ENCODE measurements at places on chromosomes 5 and 9. TPM values are rescaled to one million over a fixed set of nuclear protein-coding genes. Genes with fewer than 3 reads are reported as not detected.
A peak's percentile ranks its signal among the peaks of the same experiment; 100 is the strongest.

ADRB2 gene
- 0.16 TPM for total RNA-seq

TAF11L14 gene
- total RNA-seq: not detected

GRCh38 chr5:35172533-35172932, 57.8 kb downstream of the PRLR start:
- no peak for DNase-seq

GRCh38 chr9:89475891-89476440, 21.9 kb downstream of the SEMA4D start:
- no peak for DNase-seq

DNA sequence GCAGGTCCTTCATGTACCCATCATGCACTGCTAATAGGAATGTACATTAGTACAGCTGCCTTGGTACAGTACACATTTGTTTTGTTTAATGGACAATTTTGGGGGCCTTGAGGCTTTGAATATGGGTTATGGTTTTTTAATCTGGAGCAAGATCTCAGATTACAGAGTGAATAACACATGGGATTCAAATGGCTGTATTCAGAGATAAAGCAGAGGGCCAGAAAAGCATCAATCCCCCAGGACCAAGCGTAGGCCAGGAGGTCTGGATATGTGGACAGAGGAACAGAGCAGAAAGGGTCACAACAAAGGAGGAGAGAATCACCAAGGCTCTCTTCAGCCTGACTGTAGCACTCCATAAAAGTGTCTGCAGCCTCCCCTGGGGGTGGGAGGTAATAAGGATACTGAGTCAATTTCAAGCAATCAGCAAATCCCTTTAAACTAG, 47.7 kb upstream of the STK32A start:
- no peak for DNase-seq

DNA sequence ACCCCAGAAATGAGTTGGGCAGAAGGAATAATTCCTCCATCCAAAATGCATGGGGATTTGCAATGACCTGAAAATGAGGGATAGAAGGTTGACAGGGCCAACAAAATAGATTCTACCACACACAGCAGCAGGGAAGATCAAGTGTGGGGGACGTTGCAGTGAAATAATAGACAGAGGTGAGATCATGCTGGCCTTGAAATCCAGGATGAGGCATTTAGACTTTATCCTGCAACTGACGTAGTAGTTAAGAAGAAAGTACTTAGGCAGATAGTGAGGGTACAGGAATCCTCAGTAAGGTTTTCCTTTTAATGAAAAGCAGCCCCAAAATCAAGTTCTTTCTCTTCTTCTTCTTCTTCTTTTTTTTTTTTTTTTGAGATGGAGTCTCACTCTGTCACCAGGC, 31.6 kb upstream of the TGFBR1 start:
- no peak for DNase-seq

GRCh38 chr5:93674866-93675459, 66.4 kb downstream of the POU5F2 start:
- DNase-seq: no peak

- DNase-seq: no peak
Measured at GRCh38 chr5:179606071-179606909, 17.2 kb downstream of the HNRNPH1 start.

- DNase-seq: no peak
Measured at GRCh38 chr5:138489683-138490061, 24.4 kb downstream of the EGR1 start.

NCS1 gene
- 10.7 TPM for total RNA-seq

- no peak for DNase-seq
Measured at GRCh38 chr5:757346-757930, 27.1 kb downstream of the ZDHHC11B start.

DNA sequence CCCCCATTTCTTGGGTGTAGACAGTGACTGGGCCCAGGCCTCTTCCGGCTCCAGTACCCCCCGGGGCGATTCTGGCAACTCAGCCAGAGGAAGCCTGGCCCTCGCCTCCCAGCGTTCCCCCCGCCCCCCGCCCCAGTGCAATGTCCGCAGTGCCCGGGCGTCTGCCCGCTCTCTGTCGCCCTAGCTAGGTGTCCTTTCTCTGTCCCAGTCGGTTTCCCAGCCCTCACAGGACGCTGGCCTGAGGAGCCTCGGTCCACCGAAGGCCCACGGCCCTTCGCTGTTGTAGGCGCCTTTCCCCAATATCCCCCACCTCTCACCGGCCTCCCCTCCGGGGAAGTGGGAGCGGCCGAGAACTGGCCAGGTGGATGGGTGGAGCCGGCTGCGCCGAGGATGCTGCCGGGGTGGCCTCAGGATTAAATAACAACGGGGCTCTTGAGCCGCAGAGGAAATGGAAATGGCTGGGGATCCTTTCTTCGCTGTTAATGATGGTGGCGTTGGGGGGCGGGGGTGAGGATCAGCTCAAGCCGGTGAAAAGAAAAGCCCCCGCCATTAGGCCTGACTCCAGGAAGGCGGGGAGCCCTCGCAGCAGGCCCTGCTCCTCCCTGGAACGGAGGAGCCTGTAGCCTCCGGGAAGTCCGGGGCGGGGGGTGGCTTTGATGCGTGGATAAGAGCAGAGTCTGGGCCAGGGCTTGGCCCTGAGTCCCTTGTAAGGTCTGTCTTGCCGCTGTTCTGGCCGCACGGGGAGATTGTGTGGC, 1.1 kb upstream of the SPRY4 start:
- DNase-seq: peak; percentile 61

OBP2B gene
- not detected for total RNA-seq

GPRIN1 gene
- 7.1 TPM for total RNA-seq

GRCh38 chr5:106843812-106844416, 826.8 kb downstream of the EFNA5 start:
- DNase-seq: no peak

GRCh38 chr5:180619563-180619915, 28.2 kb upstream of the SCGB3A1 start:
- no peak for DNase-seq

DNA sequence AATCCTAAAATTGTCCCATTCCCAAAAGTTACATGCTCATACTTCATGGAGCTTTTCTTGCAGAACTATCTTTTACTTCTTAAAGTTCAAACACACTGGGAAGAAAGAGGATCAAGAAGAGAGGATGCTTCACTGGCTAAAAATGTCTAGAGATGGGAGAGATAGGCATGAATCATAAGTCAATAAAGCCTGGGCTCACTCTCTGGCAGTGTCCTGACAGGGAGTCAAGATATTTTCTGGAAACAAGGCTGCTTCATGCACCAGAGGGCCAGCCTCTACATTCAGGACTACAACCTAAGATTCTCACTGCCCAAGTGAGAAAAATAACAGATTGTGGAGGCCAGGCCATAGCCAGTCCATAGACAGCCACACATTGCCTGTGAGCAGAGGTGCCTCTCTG, 1358.4 kb downstream of the EFNA5 start:
- peak; percentile 18 for DNase-seq
